NCI-H1105 (cell line): ENCODE measurements at places on chromosomes 1 and 21.
A peak's percentile ranks its signal among the peaks of the same experiment; 100 is the strongest.

DNA sequence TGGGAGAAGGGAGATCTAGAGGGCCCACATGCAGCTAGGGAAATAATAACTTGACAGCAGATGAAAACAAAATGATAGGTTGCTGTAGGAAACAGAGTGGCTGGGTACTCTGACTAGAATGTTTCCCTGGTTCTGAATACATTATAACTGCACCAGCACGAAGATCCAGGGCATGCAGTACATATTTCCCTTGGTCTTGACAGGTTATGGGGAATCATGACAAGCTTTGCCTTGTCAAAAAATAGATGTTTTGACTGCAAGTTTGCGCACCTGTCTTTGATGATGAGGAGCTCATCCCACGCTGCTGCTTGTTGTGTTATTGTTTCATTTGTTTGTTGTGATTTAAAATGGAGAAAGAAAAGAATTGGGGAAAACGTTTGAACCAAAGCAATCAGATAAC, 292.9 kb downstream of the PDE4B start:
- no peak for DNase-seq

- DNase-seq = no peak
These were observed 47.6 kb upstream of the HOOK1 start for GRCh38 chr1:59767119-59767518.

GRCh38 chr1:154276797-154277196, 4.4 kb downstream of the HAX1 start:
- DNase-seq = no peak

DNA sequence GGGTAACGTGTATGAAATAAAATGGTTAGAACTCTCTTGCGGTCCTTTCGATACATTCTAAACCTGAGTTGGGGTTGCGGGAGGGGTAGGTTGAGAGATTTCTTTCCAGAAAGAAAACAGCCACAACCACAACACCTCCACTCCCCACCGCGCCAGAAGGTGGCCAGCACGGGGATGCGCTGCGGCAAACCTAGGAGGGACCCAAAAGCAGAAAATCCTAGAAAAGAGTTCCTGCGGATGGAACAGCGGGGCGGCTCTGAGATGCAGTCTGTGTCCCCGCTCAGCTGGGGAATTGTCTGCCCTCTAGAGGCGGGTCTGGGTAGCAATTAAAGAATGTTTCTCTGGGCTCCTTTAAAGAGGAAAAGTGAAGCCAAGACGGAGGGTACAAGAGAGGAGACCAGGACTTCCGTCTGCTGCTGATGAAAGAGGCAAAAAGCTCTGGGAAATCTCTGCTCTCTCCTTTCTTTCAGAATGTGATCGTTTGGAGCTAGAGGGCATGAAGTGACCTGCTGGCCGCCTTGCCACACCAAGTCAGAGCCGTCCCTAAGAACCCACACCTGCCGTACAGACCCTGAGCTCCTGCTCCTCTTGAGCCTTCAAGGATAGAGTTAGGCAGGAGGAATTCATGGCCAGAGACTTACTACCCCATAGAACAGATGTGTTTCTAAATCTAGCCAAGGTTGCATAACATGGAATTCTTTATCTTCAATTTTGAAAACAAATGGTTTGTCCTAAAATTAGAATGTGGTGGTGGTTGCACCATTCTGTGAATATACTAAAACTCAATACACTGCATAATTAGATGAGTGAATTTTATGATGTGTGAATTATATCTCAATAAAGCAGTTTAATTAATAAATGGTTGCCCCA, 46.5 kb upstream of the COA6 start:
- DNase-seq = peak; percentile 2

GRCh38 chr1:12056331-12056841, 6.7 kb upstream of the TNFRSF8 start:
- no peak for DNase-seq

DNA sequence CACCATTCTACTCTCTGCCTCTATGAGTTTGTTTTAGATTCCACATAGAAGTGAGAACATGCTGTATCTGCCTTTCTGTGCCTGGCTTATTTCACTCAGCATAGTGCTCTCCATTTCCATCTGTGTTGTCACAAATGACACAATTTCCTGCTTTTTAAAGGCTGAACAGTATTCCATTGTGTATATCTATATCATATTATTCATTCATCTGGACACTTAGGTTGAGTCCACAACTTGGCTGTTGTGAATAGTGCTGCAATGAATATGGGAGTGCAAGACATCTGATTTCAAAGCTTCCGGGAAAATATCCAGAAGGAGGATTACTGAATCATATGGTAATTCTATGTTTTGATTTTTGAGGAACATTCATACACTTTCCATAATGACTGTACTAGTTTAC, 20.1 kb upstream of the DONSON start:
- no peak for DNase-seq

DNA sequence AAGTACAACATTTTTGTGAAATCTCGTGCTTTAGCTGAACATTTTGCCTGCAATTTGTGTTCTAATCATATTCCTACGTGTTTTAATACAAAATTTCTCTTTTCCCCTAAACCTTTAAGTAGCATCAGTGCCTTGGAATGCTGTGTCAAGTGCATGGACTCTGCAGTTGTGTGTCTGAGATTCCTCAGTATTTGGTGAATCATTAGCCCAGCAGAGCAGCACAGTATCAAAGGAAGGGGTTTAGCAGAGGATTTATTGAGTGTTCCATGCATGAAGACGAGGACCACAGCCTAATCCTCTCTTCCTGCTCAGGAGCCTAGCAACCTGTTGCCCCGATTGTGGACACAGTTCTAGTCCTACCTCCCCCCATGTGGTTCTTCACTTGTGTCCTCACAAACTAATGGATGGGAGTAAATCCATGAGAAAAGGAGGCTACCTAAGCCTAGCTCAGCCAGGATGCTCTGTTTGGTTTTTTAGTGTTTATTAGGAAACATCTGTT, 29.3 kb upstream of the PCP4 start:
- DNase-seq = no peak

GRCh38 chr1:85962457-85962856, 194.1 kb downstream of the COL24A1 start:
- no peak for DNase-seq

- peak; percentile 75 for DNase-seq
These were observed 82.3 kb upstream of the SYT6 start for GRCh38 chr1:114235960-114236359.

GRCh38 chr1:9439074-9439761, 100.0 kb upstream of the SLC25A33 start:
- no peak for DNase-seq

- no peak for DNase-seq
These were observed 36.1 kb downstream of the ZBTB40 start for GRCh38 chr1:22487781-22488180.

- DNase-seq = no peak
These were observed 220.8 kb upstream of the NRIP1 start for GRCh38 chr21:15285556-15285955.

- DNase-seq = no peak
These were observed 8.0 kb upstream of the SPOCD1 start for GRCh38 chr1:31823780-31824179.

GRCh38 chr1:183841550-183841949, 36.6 kb downstream of the RGL1 start:
- no peak for DNase-seq

- peak; percentile 32 for DNase-seq
These were observed 1.7 kb upstream of the RIPK4 start for GRCh38 chr21:41768437-41769042.

- DNase-seq = no peak
These were observed 57.8 kb upstream of the TARBP1 start for GRCh38 chr1:234536741-234537140.

- DNase-seq = peak; percentile 48
These were observed 479 bp downstream of the POGK start for GRCh38 chr1:166839600-166840308.

- DNase-seq = no peak
These were observed 422.9 kb downstream of the SETD4 start for GRCh38 chr21:35637431-35637830.

DNA sequence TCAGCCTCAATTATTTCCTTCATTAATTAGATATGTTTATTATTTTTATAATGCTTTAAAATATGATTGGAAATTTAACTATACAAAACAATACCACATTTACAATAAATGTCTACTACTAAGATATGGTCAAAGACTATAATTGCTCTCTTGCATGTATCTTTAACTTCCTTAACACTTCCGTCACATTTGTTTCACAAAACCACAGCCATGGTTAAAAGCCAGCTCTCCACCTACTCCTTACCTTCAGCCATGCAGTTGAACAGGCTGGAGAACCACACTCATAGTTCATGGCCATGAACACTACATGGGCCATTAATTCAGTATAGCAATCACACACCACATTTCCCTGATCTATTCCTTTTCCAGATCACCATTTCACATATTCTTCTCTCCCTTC, 72.2 kb downstream of the NME7 start:
- DNase-seq = no peak

- DNase-seq = no peak
These were observed 168.8 kb downstream of the EIF4G3 start for GRCh38 chr1:21007876-21008275.

- no peak for DNase-seq
These were observed 664.4 kb downstream of the MATN1 start for GRCh38 chr1:30058970-30059369.

DNA sequence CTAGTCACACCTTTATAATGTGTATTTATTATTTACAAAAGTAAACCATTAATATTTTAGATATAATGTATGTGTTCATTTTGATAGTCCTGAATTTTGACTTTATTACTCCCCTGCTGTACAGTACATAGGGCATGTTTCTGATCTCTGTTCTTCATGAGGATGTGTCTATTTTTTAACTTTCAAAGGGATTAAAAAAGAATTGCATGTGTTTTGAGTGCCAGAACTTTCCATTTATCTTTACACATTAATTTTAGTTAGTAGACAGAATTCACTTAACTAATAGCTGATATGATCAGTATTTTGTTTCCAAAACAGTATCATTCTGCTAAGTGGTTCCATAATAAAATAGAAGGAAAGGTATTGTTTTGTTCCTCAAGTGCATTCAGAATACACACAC, 3.1 kb downstream of the PBX1 start:
- DNase-seq = no peak

DNA sequence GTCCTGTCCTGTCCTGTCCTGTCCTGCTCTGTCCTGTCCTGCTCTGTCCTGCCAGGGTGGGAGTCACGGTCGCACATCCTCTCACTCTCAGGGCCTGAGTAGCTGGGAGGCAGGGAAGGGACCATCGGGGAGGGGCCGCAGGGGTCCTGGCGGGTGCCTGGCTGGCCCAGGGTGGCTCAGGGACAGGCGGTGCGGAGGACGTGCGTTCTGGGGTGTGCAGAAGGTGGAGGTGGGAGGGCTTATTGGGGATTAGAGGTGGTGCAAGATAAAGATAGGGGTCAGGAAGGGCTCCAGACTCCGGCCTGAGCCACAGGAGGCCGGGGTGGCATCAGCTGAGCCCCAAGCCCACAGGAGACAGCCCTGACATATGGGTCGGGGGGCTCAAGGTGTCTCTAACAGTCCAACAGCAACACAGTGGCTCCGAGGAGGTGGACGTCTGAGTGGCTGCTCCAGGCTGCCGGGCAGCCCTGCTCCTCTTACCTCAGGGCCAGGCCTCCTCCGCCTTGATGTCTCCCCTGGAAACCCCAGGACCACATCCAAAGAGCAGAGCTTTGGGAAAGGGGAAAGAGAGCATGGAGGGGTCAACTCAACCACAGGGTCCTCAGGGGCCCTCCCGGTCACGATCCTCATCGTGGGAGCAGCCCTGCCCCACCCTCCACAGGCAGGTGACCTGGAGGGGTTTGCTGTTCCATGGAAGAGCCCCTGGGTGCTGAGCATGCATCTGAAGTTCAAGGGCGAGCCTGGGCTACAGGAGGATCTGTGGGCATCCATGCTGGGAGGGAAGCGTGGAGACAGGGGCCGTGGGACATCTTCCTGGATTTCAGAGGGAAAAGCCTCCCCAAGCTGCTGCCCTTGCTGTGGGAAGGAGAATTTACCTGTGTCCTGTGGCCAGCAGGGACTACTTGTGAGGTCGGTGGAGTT, 39.6 kb upstream of the ADARB1 start:
- DNase-seq = no peak

GRCh38 chr21:29436143-29436542, 137.4 kb downstream of the BACH1 start:
- no peak for DNase-seq

- DNase-seq = no peak
These were observed 251.3 kb downstream of the PCP4 start for GRCh38 chr21:40118527-40118926.

GRCh38 chr1:42439940-42440339, 15.9 kb downstream of the ZMYND12 start:
- DNase-seq = no peak

DNA sequence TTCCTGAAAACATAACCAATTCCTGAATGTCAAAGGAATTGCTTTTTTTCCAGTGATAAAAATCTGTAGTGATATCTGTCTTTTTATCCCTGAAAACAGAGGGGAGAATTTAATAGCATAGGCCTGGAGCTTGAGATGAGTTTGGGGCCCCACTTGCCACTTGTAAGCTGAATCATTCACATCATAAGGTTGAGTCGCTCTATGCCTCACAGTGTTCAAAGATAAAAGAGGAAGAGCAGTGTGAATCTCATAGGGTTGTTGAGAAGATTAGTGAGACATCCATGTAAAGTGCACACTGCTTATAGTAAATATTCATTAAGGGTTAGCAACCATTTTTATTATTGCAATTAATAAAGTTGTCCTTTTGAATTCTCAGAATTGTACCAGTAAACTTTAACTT, 271.3 kb downstream of the DNM3 start:
- DNase-seq = no peak

DNA sequence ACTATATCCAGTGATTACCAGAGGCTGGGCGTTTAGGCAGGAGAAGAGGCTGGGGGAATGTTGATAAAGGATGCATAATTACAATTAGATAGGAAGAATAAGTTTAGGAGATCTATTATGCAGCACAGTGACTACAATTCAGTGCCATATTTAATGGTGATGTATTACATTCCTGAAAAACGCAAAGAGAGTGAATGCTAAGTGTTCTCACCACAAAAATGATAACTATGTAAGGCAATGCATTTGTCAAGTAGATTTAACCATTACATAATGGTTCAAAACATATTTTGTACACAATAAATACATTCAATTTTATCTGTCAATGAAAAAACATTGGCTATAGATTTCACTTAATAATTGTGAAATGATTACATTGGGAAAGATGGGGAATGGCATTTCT, 548.9 kb downstream of the NUF2 start:
- no peak for DNase-seq

- DNase-seq = no peak
These were observed 1.2 kb upstream of the LUZP1 start for GRCh38 chr1:23169727-23170335.

- DNase-seq = no peak
These were observed 44.6 kb upstream of the SIM2 start for GRCh38 chr21:36654324-36654723.

- no peak for DNase-seq
These were observed 108.2 kb upstream of the TMPRSS2 start for GRCh38 chr21:41616031-41616591.

GRCh38 chr21:43731476-43731875, 12.5 kb downstream of the PDXK start:
- no peak for DNase-seq

DNA sequence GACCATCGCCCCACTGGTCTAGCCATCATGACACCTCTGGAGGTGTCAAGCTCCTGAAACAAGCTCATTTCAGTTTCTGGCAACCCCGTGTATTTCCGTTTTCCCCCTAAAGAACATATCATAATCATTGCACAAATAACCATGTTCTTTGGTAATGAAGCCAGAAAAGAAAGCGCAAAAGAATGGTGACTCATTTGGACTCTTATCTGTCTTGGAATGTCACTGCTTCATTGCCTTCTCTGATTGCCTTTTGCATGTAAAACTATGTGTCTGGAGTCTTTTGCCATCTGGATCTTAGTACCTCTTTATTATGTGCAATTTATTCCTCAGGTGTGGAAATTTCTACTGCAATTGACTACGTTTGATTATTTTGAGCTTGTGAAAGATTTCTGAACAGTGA, 110.5 kb downstream of the COLGALT2 start:
- no peak for DNase-seq

GRCh38 chr1:2344121-2344681, 47.2 kb downstream of the MORN1 start:
- DNase-seq = no peak
